ENCODE measurements at places on chromosomes 11 and 22.
A peak's percentile ranks its signal among the peaks of the same experiment; 100 is the strongest.

- no peak for DNase-seq
These were observed 781 bp downstream of the NECTIN1 start for GRCh38 chr11:119728211-119728626.

GRCh38 chr11:122405547-122406341 lies 249.8 kb upstream of the UBASH3B start:
- DNase-seq = no peak

DNA sequence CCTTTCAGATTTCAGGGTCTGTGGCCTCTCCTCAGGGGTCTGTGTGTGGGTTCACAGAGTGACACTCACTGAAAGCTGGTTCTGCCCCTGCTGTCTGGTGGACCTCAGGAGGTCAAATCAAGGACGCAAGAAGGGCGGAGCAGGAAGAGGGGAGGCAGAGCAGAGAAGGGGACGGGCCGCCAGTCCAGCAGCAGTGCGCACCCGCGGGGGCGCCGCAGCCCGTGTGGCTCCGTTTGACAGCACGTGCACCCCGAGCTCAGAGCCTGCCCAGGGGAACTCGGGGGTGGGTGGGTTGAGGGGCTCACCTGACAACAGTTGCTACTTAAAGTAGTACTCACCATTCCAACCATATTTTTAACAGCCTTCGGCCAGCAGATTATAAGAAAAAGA lies 71.4 kb upstream of the PITPNB start:
- no peak for DNase-seq

DNA sequence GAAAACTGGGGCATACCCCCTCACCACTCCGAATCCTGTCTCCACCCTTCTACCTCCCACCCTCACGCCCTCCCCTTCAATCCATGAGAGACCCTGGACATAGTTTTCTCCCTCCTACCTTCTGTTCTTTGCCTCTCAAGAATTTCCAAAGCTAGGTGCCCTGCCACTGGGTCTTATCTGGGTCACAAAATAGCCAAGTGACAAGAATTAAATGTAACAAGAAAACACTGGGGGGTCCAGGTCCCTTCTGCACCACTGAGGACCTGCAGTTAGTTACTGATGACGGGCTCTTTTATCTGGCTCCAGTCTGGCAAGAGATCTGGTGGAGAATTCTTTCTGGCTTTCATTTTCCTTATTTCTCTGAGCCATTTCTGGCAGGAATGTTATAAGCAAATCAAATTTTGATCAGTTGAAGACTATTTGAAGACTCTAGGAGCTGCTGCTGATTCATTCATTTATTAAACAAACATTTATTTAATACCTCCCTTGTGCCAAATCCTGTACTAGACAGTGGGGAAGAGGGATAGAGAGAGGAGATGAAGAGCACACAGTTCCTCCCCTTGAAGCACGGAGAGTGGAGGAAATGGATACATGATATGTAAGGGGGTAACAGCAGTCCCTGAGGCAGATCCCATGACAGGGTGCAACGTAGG lies 135.2 kb downstream of the RRAS2 start:
- DNase-seq = no peak

DNA sequence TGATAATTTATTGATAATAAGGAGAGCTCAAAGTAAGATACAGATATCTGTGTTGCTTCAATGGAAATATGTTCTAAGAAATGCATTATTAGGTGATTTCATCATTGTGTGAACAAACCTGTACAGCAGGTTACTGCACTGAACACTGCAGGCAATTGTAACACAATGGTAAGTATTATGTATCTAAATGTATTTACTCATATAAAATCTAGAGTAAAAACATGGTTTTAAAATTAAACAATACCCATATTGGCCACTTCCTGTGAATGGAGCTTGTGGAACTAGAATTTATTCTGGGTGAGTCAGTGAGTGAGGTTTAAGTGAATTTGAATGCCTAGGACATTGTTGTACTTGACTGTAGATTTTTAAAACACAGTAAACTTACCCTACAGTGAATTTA lies 722.9 kb upstream of the RAG2 start:
- DNase-seq = no peak

- DNase-seq = peak; percentile 4
These were observed 11.7 kb downstream of the TECTA start for GRCh38 chr11:121112498-121113455.

GRCh38 chr11:121534131-121535093 lies 81.6 kb upstream of the SORL1-AS1 start:
- no peak for DNase-seq

GRCh38 chr22:24133187-24133965 lies 47.9 kb upstream of the SUSD2 start:
- DNase-seq = peak; percentile 33

- no peak for DNase-seq
These were observed 60.0 kb downstream of the BTG4 start for GRCh38 chr11:111452146-111452545.

GRCh38 chr22:49724030-49724892 lies 103.4 kb downstream of the BRD1 start:
- no peak for DNase-seq

All from activated T-cell treated with anti-CD3 and anti-CD28 coated beads for 1 hour (primary cell).